Right hindlimb (tissue), 1 donor: ENCODE measurements at places on chromosomes 3 and 15.
A peak's percentile ranks its signal among the peaks of the same experiment; 100 is the strongest.

DNA sequence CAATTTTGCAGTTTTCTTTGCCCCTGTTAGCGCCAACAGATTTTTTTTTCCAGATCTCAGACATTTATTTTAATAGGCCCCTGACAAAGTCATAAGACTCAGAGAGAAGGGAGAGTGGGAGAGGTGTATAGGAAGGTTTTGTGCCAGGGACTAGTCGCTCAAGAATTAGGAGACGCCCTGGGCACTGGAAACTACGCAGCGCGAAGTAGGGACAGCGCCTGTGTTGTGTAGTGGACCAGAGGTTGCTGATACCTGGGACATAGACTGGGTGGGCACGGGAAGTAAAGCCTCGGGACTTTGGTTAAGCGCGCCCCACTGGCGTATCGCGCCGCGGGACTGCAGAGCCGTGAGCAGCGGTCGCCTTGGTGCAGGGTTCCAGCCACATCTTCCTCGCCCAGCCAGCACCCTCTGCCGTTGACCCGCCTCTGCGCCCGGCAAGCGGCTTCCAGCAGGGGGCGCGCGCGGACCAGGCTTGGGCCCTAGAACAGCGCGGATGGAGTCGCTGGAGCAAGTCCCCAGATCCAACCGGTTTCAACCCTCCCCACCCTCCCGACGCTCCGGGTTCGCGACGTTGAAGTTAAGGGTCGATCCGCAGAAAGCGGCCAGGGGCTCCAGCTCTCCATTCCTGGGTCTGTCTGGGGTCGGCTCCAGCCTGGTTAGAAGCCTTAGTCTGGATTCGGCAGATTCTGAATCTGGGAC, 3.0 kb upstream of the ISLR2 start:
- DNase-seq, result peak; percentile 94

- no peak for DNase-seq
Observed at GRCh38 chr3:55583475-55583874, 96.4 kb upstream of the WNT5A start.

- DNase-seq, result no peak
Observed at GRCh38 chr15:95606551-95606950, 723.9 kb upstream of the NR2F2 start.

DNA sequence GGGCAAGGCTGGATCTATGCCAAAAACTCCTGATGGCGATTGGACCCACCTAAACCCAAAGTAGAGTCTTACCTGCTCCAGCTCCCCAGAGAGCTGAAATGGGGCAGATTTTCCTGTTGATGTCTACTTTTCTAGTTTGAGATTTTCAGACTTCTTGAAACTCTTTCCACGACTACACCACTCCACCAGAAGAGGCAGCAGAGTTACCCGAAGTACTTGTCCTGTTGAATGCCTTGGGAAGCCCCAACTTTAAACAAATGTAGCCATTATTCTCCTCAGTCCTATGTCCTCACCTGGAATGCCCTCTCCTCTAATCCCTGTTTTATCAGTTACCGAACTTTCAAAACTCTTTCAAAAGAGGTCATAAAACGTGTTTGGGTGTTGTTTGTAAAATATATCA, 843.8 kb downstream of the VGLL3 start:
- DNase-seq, result no peak

DNA sequence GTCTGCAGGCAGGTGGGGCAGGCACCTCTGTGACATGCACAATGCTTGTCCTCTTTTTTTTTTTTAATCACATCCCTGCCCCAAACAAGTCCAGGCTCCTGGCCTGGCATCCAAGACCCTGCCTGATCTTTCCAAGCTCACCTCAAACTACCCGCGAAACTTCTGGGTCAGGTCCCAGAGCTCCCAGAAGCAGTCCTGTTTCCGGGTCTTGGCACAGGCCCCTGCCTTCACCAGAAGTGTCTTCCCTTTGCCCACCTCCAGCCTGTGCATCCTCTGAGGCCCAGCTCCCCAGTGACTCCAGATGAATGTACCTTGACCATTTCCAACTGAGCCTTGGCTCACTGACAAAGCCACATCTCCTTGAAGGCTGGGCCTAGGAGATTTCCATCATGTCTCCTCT, 23.0 kb downstream of the PLA2G4E start:
- no peak for DNase-seq

GRCh38 chr3:55697177-55697865, 210.2 kb upstream of the WNT5A start:
- DNase-seq, result no peak

DNA sequence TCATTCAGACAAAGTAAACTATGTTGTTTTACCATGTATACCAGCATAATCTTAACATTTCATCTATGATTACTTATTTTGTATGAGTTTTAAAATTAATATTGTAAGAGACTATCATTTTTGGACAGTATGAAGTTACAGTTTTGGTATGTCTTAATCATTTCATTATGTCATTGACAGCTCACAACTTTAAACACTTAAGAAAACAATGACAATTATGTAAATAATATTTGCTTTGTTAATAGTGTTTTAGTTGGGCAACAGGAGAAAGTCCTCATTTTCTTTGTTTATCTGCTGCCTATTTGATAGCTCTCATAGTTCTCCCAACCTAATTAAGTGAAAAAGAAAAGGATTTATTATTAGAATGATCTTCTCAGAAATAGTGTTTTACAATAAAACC, 80.2 kb downstream of the MEF2A start:
- DNase-seq, result no peak

GRCh38 chr3:29453284-29454001, 172.6 kb downstream of the RBMS3 start:
- DNase-seq, result peak; percentile 76

- DNase-seq, result peak; percentile 83
Observed at GRCh38 chr3:46935168-46935858, 41.2 kb downstream of the CCDC12 start.

GRCh38 chr3:13204177-13204581, 130.9 kb upstream of the IQSEC1 start:
- DNase-seq, result no peak

DNA sequence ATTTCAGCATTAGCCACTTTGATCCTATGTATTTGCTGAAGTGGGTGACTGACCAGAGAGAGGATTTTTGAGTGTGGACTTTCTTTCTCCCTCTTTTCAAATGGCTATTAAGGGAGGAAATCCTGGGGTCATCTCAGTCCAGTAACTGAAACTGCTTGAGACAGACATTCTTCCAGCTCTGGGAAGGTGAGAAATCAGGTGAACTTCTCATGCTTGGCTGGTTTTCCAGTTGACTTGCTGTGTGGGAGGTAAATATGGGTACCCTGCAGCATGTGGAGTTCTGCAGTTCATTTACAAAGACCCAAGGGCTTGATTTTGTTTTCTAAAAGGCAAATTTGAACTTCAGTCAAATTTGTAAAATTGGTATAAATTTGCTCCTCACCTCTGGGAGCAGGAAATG, 461.1 kb upstream of the TBL1XR1 start:
- DNase-seq, result no peak

- no peak for DNase-seq
Observed at GRCh38 chr3:114879059-114880031, 267.7 kb downstream of the ZBTB20 start.

DNA sequence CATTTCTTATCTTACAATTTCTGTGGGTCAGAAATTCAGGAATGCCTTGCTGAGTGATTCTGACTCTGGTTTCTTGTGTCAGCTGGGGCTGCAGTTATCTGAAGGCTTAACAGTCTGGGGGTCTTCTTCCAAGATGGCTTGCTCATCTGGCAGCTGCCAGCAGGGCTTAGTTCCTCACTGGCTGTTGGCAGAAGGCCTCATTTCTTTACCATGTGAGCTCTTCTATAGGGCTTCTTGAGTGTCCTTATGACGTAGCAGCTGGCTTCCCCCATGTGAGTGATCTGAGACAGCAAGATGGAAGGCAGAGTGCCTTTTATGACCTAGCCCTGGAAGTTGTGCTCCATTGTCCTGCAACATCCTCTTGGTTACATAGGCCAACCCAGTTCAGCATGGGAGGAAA, 82.0 kb upstream of the PDZRN3 start:
- no peak for DNase-seq

GRCh38 chr15:37636736-37637135, 297.7 kb upstream of the TMCO5A start:
- no peak for DNase-seq

GRCh38 chr3:168024537-168024941, 71.2 kb downstream of the GOLIM4 start:
- DNase-seq, result peak; percentile 19

GRCh38 chr15:98408231-98408630, 240.1 kb upstream of the IGF1R start:
- DNase-seq, result no peak

- no peak for DNase-seq
Observed at GRCh38 chr3:97821287-97821773, 481 bp upstream of the CRYBG3 start.

GRCh38 chr3:52829906-52830463, 487 bp downstream of the ITIH4 start:
- DNase-seq, result no peak

DNA sequence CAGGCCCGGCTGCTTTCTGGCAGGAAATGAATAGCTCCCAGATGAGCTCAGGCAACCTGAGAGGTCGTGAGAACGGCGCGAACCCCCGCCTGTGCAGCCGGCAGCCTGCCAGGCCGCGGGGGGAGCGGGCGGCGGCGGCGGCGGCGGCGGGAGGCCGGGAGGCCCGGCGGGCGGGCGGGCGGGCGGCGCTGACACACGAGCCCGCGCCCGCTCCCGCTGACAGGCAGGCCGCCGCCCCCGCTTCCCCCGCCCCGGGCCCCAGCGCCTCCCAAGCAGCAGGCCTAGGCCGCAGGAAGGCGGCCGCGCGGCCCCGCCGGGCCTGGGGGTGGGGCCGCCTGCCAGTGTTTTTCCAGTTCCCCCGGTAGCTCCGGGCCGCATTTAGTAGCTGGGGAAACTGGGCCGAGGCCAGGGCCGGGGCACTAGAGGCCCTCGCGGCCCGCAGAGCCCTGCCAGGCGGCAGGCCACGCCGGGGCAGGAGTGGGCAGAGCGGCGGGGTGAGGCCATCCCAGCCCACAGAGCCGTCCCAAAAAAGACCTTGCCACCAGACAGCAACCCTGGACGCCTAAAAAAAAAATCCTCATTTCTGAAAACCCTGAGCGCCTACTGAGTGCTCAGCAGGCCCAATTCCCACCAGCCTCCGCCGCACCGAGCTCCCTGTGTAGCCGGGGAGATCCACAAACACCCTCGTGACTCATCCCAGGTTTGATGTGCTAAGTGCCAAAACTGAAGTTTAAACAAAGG, 5.6 kb downstream of the HES1 start:
- DNase-seq, result peak; percentile 95

- peak; percentile 30 for DNase-seq
Observed at GRCh38 chr3:94303897-94304296, 241.0 kb downstream of the NSUN3 start.

DNA sequence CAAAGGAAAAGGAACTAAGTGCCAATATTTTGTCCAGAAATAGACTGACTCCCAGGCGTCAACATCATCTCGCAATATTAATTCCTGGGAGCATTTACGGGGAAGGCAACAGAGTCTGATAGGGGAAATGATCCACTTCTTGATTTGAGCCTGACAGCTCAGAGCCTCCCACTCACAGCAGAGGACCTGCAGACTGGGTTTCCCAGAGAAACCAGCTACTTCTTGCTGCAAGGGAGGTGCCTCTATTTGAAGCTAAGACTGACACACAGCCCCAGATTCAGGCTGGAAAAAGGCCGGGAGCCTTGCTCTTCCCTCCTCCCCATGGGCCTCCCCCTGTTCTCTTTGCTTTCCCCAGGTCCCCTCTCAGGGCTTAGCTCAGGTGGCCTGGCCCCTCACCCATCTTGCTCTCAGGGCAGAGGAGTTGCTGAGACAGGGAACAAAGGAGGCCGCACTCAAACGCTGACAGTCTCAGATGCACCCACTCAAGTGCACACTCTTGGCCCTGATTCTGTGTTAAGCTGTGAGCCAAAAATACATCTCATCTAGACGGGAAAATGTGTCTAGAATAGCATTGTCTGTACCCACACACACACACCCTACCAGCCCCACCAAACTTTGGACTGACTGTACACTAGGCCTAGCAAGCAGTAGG, 49.8 kb upstream of the DCLK3 start:
- peak; percentile 25 for DNase-seq

GRCh38 chr3:197794115-197794514, 3.1 kb downstream of the LRCH3 start:
- DNase-seq, result no peak

DNA sequence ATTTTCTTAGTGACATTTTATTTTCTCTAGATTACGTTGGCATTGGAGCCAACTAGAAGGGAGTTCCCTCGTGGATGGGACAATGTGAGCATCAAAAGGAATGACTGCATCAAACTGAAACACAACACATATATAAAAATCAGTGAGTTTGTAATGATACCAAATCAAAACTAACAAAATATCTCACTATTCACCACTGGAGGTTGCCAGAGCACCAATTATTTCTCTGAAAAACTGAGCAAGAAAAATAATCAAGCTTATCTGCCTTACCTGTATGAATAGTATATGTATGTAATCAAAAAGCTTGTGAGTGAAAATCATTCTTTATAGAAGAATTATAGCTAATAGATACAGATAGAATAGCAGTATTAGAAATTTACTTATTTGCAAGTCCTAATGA, 46.8 kb upstream of the OTOL1 start:
- no peak for DNase-seq

- DNase-seq, result no peak
Observed at GRCh38 chr3:177887475-177887874, 648.8 kb upstream of the KCNMB2 start.

DNA sequence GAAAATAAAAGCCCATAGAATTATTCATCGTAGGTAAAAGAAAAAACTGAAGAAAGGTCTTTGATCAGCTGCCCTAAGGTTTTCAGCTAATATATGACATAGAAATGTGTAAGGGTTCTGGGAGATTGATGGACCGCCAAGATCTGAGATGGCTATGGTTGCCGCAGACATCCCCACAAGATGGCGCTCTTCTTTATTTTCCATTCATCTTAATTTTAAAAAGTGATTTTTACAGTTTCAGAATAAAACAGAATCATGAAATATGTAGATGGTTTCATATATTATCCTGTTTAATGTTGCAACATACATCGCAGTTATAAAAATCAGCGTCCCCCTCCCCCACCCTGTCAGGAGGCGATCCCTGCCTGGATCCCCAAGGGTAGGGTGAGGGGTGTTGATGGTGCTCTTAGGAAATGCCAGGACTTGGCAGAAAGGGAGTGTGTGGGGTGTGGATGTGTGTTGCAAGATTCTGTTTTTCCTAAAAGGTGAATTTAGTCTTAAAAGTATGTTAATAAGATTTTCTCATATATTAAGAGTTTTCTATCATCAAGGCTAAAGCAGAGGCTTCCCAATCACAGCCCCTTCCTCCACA, 68.8 kb downstream of the ANXA2 start:
- DNase-seq, result no peak

DNA sequence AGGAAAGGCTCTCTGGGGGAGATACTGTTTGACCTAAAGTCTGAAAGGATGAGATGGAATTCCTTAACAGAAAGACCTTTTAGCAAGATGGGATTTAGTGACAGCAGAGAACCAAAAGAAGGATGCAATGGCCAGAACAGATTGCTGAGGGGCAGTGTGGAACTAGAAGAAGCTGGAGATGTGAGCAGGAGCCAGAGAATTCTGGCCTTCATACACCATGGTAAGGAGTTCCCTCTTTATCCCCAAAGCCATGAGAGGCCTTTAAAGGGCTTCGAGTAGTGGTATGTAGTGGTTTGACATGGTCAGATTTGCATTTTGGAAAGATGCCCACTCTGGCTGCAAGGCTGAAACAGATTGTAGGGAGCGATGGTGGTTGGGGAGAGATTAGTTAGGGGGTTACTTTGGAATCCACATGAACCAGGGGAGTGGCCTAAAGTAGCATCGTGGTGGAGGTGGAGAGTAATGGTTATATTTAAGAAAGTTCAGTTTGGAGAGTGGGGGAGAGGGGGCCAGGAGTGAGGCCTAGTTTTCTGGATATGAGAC, 34.0 kb upstream of the NPHP3 start:
- DNase-seq, result no peak
